ENCODE measurements at places on chromosomes 4 and X.
A peak's percentile ranks its signal among the peaks of the same experiment; 100 is the strongest.

- peak; percentile 36 for DNase-seq
Measured at GRCh38 chr4:128810331-128810870, 901 bp downstream of the JADE1 start.

DNA sequence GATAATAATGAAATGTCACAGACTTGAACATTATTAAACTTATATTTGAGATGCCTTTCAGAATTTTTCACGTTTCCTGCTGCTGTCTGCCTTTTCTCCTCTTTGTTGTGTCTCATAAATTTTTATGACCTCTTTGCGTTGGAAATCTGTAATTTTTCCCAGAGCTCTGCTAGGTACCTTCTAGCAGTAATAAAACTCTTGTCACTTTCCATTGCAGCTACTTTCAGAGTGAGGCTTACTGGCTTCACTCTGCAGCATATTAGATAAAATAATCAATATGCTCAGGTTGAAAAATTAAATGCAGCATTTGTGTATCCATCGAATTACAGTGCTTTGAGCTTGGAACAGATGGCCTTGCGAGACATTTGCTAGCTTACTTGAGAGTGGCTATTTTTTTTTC lies 689.0 kb downstream of the GRID2 start:
- no peak for DNase-seq

GRCh38 chr4:28317221-28317620 lies 1456.6 kb downstream of the STIM2 start:
- no peak for DNase-seq

DNA sequence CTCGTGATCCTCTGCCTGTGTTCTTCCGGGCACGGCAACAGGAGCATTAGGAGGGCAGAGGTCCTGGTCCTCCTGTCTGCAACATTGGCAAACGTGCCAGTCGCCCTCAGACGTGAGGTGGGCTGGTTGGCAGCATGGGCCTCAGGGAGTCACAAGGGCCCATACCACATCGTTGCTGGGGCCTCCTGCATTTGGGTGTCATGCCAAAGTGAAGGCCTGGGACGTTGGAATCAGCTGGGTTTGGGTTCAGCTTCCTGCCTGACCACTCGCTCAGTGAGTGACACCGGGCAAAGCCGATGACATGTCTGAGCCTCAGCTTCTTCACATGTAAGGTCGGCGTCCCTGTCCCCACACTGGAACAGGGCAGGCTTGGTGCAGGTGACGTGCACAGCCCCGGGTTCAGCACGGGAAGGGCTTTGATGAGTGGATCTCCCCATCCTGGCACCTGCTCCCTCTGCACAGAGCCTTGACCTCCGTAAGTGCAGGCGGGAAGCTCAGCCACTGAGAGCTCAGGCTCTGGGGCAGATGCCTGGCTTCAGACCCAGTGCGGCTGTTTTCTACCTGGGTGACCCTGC lies 91.6 kb downstream of the PSAPL1 start:
- DNase-seq = no peak

GRCh38 chr4:89954906-89955695 lies 60.4 kb downstream of the MMRN1 start:
- no peak for DNase-seq

GRCh38 chrX:41875142-41875541 lies 48.2 kb downstream of the CASK start:
- no peak for DNase-seq

DNA sequence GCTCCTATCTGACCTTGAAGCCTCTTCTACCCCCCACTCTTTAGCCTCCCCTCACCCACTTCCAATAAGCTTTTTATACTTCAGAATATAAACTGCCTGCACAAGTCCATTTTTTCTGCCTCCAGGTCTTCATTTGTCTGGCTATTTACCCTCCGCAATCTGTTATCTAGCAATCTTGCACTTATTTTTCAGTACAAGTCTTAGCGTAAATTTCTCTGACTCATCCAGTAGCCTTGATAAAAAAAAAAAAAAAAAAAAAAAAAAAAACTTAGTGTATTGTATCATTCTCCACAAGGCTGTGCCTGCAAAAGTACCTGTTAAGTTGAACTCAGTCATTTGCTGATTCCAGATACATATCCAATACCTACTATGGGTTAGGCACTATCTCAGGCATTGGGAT lies 219.5 kb upstream of the DKK2 start:
- no peak for DNase-seq

DNA sequence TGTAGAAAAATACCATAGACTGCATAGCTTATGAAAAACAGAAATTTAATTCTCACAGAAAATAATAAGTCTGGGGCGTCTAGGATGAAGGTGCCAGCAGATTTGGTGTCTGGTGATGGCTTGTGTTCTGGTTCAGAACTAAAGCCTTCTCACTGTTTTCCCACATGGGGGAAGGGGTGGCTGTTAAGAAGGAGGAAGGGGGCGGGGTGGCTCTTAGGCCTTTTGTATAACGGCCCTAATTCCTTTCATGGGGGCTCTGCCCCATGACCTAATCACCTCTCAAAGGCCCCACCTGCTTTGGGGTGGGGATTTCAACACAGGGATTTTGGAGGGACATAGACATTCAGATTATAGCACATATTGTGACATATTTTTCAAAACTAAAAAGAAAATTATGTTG lies 173.2 kb upstream of the TECRL start:
- DNase-seq = no peak

DNA sequence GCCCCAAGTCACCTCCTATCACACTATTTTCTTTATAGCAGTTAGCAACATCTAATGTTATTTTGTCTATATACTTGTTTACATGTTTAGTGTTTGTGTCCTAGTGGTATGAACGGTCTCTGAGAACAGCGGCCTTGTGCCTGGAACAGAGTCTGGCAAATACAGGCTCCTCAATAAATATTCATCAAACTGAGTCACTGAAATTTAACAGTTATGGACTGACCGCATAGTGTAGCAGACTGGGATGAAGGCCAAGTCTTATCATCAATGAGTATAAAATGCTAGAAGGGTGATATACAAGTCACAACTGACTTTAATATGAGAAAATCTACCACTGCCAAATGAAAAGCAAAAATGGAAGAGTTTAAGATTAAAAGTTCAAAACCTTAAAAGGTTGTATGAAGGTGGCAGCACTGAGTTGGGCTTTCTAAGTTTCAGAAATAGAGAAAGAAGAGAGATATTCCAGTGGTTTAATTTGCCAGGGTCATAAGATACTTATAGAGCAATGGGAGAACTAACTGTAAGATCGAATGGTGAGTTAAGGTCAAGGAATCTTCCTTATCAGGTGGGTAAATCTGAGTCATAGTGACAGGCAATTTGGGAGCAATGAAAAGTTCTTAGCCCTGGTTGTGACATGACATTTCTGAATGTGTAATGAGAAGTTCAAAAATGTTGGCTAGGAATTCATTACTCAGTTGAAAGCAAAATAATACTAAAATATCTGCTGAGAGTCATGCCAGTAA lies 34.9 kb downstream of the ELOVL6 start:
- no peak for DNase-seq

- DNase-seq = no peak
Measured at GRCh38 chr4:102452854-102453253, 48.3 kb upstream of the NFKB1 start.

DNA sequence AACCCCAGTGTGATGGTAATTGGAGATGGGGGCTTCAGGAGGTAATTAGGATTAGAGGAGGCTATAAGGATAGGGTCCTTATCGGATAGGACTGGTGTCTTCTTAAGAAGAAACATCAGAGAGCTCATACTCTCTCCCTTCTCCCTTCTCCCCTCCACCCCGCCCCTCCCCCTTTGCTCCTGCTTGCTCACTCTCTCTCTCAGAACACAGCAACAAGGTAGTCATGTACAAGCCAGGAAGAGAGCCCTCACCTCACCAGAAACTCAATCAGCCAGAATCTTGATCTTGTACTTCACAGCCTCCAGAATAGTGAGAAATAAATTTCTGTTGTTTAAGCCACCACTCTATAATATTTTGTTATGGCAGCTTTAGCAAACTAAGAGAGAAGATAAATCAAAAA lies 4.5 kb downstream of the DDX60L start:
- peak; percentile 28 for DNase-seq

GRCh38 chr4:186643501-186644310 lies 80.0 kb downstream of the FAT1 start:
- no peak for DNase-seq

- no peak for DNase-seq
Measured at GRCh38 chr4:38752941-38753806, 29.6 kb downstream of the TLR10 start.

DNA sequence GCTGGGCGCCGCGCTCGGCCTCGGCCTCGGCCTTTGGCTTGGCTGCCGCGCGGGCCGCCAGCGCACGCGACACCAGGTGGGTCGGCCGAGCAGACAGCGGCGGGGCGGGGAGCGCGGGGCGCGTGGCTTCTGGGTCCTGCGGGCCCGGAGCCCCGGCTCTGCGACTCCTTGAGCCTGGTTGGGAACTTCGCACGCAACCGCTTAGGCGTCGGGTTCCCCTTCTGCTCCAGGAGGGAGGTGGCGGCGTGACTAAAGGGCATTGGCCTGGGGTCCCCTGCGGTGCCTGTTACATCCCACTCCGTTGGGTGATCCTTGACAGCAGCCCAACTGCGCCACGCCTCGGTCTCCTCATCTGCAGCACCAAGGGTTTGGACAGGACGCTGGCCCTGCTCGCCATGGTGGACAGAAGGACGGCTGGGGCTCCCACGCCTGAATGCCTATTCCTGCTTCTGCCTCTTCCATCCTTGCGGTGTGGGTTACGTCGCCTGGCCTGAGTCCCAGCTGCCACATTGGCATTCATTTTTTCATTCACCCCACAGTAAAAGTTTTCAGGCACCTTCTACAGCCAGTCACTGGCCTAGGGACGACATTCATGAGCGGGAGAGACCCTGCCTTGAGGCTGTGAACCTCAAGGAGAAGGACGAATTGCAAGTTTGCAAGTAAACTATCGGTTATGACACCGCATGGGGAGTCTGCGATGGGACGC lies 631 bp downstream of the EVC start:
- DNase-seq = no peak

DNA sequence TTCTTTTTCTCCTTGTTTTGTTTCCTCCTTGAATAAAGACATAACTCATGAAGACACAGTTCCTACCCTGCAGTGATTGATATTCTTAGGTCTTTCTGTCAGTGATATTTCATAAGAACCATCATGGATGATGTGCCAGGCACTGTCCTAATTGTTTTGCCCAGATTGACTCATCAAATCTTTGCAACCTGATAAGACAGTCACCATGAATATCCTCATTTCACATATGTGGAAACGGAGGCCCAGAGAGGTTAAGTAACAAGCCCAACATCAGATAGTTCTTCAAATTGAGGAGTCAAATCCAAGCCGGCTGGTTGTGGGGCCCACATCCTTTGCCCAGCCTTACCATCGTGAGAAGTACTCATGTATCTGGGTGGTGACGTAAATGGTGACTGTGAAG lies 69.9 kb downstream of the SEL1L3 start:
- DNase-seq = no peak

- DNase-seq = no peak
Measured at GRCh38 chrX:68183612-68184214, 249.6 kb downstream of the OPHN1 start.

DNA sequence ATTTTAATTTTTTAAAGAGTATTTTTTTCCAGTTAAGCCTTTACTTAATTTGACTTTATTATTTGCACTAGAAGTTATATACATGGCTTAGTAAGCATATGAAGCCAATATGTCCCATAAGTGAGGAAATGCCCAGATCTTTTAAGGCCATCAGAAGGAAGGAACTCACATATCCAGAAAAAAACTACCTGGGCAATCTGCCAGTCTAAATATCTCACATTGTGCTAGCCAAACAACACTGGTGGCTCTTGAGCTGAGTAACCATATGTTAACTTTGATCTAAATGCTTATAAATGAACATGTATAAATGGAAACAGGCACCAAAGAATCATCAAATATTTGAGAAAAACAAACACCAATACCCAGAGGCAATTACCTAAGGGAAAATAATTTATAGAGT lies 138.6 kb upstream of the APOOL start:
- DNase-seq = no peak

DNA sequence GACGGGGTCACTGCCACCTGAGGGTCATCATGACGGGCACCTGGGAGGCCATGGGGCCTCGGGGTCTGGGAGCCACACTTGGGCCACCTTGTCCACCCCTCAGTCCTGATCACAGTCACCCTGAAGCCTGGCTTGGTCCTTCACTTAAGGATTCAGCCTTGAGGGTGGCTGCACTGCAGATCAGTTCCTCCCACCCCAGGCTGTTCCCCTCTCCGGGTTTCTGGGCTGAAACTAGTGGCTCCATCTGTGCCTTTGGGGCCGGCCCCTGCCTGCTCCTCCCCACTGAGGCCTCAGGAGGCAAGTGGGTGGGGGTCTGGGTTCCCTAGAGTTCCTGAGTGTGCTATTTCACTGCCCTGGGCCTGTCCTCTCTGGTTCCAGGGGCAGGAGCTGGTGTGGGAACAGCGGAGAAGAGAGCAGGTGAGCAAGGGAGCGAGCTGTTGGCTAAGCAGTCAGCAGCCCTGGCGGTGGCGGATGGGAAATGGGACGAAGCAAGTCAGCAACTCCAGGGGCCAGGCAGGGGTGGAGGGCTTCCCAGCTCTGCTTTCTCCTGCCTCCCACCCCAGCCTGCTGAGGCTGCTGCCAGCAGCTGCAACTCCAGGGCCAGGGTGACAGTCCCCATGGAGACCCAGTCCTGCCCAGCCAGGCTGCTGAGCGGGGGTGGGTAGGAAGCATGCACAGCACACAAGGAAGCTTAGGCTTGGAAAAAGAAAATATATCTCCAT lies 81.2 kb downstream of the TMEM144 start:
- no peak for DNase-seq

GRCh38 chr4:102809190-102809589 lies 18.2 kb downstream of the UBE2D3 start:
- DNase-seq = no peak

DNA sequence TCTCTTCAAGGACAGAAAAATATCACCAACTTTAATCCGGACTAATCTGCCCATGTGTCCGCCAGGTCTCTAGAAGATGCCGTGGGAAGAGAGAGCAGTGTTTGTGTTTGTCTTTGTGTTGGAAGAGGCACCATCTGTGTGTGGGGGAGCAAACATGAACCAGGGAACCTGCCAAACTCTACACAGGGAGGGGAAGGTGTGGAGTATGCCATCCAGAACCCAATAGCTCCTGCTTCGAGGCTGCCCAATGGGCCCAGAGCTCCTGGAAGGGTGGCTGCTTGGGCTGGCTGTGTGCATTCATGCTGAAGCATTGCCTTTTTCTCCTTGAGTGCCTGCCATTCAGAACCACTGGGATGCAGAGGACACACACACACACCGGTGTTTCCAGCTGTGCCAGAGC lies 536.2 kb downstream of the MID1IP1 start:
- no peak for DNase-seq

GRCh38 chr4:156972379-156973015 lies 898 bp upstream of the PDGFC start:
- DNase-seq = no peak

- DNase-seq = no peak
Measured at GRCh38 chr4:26400132-26400531, 79.3 kb downstream of the RBPJ start.

- peak; percentile 56 for DNase-seq
Measured at GRCh38 chrX:56232221-56233082, at the start of gene KLF8. TSS of gene KLF8 (plus strand) at chrX:56232356. CDS start at chrX:56233335, 979 bp downstream.

GRCh38 chr4:184450743-184451535 lies 23.4 kb downstream of the IRF2 start:
- no peak for DNase-seq

Measured in activated CD4-positive, alpha-beta T cell treated with anti-CD3 and anti-CD28 coated beads, Interleukin-2, amount 50 U/mL, for 48 hours (primary cell).